Ovary (tissue), 10 donors: ENCODE measurements at places on chromosomes 1 and 21. TPM values are rescaled to one million over a fixed set of nuclear protein-coding genes. Genes with fewer than 3 reads are reported as not detected.

DNA sequence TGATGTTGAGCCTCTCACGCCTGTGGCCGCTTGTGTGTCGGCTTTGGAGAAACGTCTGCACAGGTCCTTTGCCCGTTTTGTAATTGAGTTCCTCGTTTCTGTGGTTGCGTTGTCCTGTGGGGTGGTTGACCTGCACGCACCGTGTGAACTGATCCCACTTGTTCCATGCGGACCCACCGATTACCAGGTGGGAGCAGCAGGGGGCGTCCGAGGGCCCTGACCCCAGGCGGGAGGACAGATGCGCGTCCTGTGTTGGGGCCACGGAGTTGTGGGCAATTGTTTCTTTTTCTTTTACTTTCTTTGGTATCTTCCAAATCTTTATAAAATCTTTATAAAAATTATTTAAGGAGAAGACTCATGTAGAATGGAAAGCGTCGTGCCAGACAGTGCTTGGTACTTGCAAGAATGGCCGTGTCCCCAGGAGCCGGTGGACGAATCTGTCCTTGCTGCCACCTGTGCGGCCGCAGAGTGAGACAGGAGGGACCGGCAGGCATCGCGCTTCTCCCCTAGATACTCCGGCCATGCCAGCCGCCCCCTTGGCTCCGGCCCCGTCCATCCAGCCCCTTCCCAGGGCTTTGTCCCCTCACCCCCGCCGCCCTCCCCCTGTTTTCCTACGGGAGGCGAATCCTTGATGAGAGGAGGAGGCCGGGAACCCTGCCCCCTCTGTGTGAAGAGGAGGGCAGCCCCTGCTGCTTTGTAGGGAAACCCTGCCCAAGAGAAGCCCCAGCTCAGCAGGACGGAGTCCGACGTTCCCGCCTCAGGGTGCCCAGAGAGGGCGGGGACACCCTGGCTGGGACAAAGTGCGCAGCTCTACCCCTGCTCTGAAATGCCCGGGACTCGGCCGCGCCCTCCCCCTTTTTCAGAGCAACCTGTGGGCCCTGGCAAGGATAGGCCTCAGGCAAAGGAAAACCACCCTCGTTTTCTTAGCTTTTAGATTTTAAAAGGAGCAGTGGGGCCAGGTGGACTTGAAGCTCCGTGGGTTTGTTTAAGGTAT lies 41.7 kb downstream of the PRKCZ start:
- DNase-seq, result no peak

DNA sequence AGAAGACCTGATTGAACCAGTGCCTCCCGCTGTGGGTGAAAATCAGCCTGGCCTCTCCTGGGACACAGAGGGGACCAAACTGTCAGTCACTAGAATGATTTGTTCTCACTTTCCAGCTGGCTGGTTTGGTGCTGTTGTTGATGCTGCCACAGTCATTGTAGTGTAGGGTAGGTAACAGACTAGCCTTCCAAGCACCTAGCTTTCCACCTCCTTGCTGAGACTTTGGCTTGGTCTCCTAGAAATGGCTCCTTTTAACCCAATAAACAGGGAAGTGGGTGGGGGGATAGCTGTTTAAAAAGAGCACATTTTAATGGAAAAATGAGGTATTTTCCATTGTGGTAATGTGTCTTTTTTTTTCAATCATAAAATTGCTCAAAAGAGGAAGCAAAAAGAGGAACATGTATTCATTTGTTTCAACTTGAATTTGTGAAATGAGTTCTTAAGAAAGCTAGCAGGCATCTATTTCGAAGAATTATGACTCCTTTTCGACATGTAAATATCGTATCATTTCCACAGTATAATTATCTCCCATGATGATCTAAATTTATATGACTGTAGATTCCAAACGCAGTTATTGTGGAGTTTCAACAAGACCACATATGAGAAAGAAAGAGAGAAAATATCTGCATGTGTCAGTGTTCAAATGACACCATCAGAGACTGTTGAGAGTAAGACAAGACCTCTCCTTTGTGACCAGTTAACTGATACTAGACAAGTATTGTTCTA lies 190.1 kb downstream of the HLX start:
- no peak for DNase-seq

- DNase-seq, result peak; percentile 64
Measured at GRCh38 chr1:228646717-228647522, 88.4 kb upstream of the RHOU start.

DNA sequence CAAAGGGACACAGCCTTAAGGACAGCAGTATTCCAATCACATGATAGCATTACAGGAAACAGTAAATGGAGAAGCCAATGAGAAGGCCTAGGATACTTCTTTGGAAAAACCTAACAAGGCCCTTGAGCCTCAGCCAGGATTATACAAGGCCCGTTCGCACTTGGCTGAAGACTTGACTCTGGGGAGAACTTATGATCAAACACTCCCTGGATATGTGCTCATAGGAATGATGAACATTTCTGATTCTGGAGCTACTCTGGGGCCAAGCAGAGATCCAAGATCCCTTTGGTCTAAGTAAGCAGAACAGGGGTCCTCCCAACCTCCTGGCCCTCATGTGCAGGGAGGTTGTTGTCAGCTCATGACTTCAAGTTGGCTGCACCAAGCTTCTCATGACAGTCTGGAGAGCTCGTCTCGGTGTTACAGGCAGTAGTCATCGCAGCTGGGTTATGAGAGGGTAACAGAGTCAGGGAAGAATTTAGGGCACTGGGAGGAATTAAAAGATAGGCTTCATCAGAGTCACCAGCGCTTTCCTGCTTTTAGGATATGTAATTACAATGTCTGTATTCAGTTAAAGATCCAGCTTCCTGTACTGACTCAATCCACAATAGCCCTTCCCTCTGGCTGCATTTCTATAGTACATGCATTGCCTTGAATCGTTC lies 92.5 kb upstream of the IRF2BP2 start:
- no peak for DNase-seq

DNA sequence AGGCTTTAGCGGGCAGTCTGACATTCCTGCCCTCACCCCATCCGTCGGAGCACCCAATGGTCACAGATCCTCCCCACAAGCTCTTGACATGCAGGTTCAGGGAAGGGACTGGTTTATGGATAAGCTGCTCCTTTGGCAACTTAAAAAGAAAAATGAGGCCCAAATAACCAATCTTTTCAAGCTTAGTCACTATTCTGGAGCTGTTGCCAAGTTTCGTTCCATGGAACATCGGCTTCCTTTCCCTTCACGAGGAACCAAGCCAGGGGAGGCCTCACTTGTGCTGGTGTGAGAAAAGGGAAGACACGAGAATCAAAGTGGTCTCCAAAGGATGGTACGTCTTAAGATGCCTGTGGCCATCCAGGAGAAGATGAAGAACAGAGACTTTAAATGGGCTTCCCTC lies 46.1 kb upstream of the LPAR3 start:
- DNase-seq, result no peak

DNA sequence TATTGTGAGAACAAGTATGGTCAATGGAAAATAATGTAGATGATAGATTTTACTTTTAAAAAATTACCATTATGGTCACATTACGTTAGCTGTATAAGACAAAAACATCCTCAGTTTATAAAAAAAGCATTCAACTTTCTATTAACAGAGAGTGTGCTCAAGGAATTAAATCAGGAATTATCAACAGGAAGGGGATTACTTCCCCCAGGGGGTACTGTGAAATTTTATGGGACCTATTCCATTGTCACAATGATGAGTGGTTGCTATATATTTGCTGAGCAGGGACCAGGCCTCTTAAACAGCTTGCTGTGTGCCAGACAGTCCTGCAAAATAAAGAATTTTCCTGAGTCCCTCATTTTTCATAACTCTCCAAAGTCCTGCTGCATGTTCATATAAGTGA lies 21.2 kb downstream of the JAM2 start:
- DNase-seq, result no peak

DNA sequence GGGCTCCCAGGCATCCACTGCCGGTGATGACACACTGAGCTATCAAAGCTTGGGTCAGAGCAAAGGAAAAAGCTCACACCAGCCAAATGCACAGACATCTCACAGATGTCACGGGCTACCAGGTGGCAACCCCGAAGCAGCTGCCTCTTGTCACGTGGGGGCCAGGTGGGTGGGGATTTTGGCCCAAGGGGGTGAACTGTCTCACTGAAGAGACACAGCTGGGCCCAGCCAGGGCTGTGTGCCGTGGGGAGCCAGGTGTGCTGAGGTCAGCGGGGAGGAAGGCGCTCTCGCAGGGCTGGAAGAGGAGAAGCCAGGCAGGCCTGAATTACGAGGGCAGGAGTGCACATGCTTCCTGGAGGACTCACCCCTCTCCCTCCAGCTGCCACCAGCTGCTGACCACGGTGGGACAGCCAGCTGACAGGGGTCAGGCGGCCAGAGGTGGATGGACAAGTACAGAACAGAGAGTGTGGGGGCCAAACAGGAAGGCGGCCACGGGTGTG lies 32.4 kb downstream of the KCNN3 start:
- DNase-seq, result peak; percentile 74

GRCh38 chr1:156244126-156244525 lies 2.1 kb downstream of the BGLAP start:
- DNase-seq, result no peak

GRCh38 chr1:15178571-15179484 lies 25.3 kb downstream of the TMEM51 start:
- peak; percentile 27 for DNase-seq

DNA sequence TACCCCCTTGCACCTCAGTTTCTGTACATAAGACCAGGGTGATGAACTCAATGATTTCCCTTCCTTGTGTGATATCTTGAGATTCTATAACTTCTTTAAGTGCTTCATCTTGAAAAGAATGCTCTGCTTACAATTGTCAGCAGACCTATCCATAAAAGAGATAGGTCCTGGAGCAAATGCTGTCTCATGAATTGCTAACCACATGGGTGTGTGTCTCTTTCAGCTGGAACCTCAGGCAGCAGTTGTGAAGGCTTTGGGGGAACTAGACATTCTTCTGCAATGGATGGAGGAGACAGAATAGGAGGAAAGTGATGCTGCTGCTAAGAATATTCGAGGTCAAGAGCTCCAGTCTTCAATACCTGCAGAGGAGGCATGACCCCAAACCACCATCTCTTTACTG lies 2.8 kb downstream of the IL20 start:
- no peak for DNase-seq

GRCh38 chr1:205422993-205423642 lies 1.3 kb upstream of the LEMD1 start:
- DNase-seq, result no peak

DNA sequence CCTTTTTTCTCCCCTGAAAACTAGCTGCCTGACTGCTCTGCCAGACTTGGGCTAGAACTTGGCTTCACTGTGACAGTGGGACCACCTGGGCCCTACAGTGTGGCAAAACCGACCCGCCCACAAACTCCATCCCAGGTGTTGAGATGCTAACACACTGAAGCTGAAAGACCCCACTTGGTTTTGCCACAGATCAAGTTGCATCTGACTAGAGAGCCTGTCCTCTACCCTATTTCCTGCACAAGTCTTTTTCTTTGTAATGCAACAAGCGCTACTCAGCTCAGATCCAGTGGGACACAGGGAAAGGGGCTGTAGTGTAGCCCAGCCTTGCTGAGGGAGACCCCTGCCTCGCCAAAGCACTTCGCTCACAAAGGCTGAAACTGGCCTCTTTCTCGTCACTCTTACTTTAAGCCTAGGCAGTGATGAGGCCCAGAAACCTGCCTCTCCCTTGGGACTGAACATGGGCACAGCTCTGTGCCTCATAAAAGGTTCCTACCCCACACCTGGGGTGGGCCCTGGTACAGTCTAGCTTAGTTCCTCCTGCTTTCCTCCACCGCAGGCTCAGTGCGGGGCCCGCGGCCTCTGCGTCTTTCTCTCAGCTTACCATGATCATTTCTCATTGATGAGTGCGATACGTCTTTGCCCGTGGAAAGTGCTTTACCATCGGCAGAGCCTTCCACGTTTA lies 9.7 kb downstream of the ALPL start:
- DNase-seq, result no peak

DNA sequence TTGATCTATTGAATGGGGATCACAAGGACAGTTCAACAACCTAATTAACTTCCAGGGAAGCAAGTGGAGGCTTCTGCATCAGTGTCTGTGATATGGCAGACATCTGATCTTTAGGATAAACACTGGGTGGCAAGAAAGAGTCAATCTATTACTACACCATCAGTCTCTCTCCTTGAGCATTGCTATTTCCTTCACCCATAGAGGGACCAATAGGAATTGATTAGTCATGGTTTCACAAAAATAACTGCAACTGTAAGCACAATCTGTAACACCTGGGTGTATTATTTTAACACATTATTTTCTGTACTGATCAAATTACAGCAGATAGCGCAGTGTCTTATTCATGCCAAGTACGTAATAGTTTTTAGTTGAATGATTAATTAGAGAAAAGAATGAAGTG lies 50.3 kb downstream of the USP24 start:
- no peak for DNase-seq

DNA sequence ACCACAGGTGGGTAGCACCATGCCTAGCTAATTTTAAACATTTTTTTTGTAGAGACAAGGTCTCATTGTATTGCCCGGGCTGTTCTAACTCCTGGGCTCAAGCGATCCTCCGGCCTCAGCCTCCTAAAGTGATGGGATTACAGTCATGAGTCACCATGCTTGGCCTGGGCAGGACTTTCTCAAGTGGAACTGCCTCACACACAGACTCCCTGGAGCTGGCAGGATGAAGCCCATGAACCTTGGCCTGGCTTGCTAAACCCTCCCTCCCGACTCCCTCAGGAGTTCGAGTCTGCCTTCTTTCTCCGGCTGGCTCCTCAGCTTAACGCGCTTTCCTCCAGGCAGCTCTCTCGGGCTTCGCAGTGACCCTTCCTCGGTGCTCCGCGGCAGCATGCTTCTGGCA lies 7.7 kb upstream of the ECE1 start:
- no peak for DNase-seq

GRCh38 chr21:42003051-42003461 lies 7.1 kb downstream of the ZBTB21 start:
- no peak for DNase-seq

- no peak for DNase-seq
Measured at GRCh38 chr1:15218287-15219279, 28.4 kb upstream of the FHAD1 start.

The COA7 gene
- 18.6 TPM for total RNA-seq

The PRAMEF13 gene
- not detected for total RNA-seq

The C1orf185 gene
- total RNA-seq, result not detected

The NUAK2 gene
- total RNA-seq, result 4.1 TPM

The ZBTB8B gene
- 0.11 TPM for total RNA-seq

The KRTAP19-2 gene
- total RNA-seq, result not detected

The LHX8 gene
- not detected for total RNA-seq

The CFAP298 gene
- 18.6 TPM for total RNA-seq

The ALX3 gene
- 0.12 TPM for total RNA-seq

The ATP1A4 gene
- total RNA-seq, result not detected

The VSIG8 gene
- 0.20 TPM for total RNA-seq

The ZNF436 gene
- 17.5 TPM for total RNA-seq
